Smooth muscle cell of the coronary artery (primary cell): ENCODE measurements at places on chromosomes 6 and 20. TPM values are rescaled to one million over a fixed set of nuclear protein-coding genes. Genes with fewer than 3 reads are reported as not detected.

Gene SALL4
- total RNA-seq = 0.12 and 0.15 TPM in 2 replicates

Gene RTEL1
- total RNA-seq = 9.2 and 12.5 TPM in 2 replicates

Gene CYP21A2
- total RNA-seq = 0.08 TPM in 1 of 2 replicates, not detected in the other

Gene HSPA12B
- 3.5 TPM in 1 of 2 replicates, not detected in the other for total RNA-seq

Gene PLG
- total RNA-seq = not detected in 2 replicates

Gene PPP1R3G
- 1.3 and 2.1 TPM in 2 replicates for total RNA-seq
